ENCODE measurements at places on chromosomes 2 and 18.

DNA sequence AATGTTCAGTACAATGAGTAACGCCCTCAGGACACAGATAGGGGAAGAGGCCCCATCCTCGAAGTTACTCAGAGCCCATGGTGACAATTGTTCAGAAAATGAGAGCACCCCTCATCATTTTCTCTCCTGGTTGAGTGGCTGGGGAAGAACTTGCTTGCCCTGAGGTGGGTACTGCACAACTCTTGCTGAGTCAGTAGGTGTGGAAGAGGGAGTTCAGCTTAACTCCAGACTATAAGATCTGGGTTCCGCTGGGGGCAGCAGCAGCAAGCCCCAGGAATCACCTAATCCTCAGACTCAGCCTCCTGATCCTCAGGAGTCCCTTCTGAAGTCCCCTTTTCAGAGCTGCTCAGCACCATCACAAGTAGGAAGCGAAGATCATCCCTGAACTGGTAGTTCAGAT, 123.7 kb downstream of the PIEZO2 start:
- no peak for DNase-seq

DNA sequence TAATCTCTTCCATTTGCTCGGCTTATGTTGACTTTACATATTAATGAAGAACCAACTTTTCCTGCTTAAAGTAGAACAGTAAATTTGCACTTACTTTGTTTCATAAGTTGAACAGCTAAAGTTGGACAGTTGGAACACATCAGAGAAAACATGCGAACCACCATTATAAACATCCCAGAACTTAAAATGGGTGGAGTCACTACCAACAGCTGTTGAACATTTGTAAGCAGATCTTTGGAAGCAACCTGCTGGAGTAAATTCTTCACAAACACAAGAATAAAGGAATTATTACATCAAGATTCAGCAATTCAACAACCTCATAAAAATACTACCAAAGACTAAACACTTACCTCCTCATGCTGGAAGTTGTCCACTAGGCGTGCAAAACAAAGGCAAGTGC, 96.4 kb upstream of the DNER start:
- no peak for DNase-seq

- DNase-seq: no peak
Measured at GRCh38 chr2:132692816-132693215, 22.8 kb upstream of the LYPD1 start.

GRCh38 chr2:105797298-105797819, 52.6 kb downstream of the NCK2 start:
- no peak for DNase-seq

DNA sequence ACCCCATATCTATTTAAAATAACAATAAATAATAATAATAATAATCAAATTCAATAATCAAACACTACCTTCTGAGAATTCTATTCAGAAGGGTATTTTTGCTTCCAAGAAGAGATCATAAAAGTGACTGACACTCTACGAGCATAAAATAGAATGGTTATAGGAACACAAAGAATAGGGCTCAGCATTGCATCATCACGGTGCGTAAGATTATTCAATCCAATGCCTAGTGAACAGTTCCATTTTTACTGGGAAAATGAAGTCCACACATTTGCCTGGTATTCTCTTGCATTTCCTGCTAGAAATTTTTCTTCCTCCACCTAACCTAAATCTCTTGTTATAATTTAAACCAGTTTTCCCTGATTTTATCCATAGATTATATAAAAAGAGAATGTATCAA, 55.8 kb downstream of the AP1S3 start:
- DNase-seq: no peak

GRCh38 chr2:10427618-10427949, 20.5 kb downstream of the ODC1 start:
- DNase-seq: no peak

Data from stimulated activated CD4-positive, alpha-beta T cell treated with anti-CD3 and anti-CD28 coated beads, Interleukin-1b, Interleukin-23, amount 100 ng/mL, for 1 hour (primary cell).